ENCODE measurements at places on chromosomes 2 and 18.

GRCh38 chr2:157319795-157320194 lies 5.8 kb downstream of the ERMN start:
- no peak for DNase-seq

DNA sequence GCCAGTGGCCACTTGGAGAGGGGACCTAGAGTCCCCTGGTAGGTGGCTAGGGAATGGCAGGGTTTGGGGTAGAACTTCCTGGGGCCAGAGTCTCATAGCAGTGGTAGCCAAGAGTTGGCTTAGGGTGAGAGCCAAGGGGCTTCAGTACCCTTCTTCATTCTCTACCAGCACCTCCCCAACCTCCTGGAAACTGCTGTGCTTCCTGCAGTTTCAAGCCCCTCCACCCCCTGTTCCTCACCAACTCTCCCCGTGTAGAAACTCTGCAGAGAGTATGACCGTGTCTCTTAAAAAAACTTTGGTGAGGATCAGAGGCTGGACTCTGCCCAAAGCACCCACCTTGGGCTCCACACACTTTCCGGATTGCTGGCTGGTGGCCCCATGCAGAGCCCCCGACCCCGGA lies 159.6 kb downstream of the MSH2 start:
- DNase-seq, result no peak

DNA sequence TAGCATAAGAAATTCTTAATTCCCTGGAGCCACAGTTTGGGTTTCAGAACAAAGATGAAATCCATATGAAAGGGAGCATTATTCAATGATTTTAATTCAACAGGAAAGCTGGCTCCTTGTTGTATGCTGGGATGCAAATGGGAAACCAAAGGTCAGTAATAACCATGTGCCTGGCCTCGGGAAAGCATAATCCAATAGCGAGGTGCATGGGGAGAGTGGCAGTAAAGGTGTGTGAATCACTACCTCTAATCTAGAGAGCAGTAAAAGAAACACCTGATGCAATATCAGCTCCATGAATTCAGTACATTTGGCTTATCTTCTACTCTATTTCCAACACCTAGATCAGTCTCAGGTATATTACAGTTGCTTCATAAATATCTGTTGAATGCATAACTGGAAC lies 220.1 kb downstream of the FBXO15 start:
- DNase-seq, result no peak

DNA sequence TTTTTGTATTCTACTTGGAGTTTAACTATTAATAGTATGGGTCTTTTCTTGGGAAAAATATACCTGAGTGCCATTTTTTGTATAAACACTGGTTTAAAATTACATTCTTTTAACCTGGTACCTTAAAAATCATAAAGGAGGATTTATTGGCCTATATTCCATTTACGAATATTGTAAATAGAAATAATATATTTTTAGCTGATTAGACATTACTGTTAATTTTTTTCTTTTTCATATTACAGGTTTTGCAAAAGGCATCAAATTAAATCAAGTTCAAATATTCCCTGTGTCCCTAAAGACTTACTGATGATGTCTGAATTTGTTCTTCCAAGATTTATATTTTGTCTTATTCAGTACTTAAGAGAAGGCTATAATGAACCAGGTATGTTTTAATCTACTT lies 44.7 kb downstream of the UBR3 start:
- no peak for DNase-seq

DNA sequence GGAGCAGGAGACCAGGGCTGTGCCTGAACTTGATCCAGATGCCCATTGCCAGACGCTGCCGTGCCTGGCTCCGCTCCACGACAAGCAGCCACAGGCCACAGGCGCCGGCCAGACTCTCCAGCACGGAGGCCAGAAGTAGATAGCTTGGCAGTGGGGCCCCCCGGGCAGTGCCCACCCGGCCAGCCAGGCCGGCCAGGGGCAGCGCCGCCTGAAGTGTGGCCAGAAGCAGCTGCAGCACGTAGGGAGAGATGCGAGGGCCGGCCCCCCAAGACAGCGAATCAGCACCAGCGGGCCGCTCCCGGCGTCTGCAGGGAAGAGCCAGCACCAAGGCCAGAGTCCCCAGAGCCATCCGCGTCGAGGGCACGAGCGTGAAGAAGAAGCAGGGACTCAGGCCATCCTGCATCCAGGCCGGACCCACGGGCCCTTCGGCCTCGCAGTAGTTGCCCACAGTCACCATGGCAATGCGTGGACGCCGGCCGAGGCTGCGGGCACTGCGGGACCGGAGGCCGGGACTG lies 484 bp downstream of the ABCB6 start:
- DNase-seq, result peak; percentile 54

- DNase-seq, result no peak
These were observed 43.5 kb downstream of the SPTBN1 start for GRCh38 chr2:54499661-54500060.

GRCh38 chr2:207238831-207239701 lies 73.3 kb upstream of the KLF7 start:
- DNase-seq, result no peak

DNA sequence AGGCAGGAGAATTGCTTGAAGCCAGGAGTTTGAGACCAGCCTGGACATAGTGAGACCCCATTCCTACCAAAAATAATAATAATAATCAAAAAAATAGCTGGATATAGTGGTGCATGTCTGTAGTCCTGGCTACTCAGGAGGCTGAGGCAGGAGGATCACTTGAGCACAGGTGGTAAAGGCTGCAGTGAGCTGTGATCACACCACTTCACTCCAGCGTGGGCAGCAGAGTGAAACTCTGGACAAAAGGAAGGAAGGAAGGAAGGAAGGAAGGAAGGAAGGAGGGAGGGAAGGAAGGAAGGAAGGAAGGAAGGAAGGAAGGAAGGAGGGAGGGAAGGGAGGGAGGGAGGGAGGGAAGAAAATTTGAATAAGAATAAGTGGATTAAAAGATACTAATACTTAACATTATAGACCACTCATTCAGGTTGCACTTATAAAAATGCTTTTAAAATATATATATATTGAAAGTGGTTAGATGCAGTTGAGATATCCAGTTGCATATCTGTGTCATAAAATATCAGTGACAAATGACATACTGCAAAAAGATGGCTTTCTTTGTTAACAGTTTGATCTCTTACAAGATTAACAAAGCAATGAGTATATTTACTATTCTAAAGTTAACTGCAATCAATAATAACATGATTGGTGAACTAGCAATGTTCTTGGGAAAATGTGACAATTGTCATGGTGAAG lies 702.4 kb downstream of the CPS1 start:
- no peak for DNase-seq

DNA sequence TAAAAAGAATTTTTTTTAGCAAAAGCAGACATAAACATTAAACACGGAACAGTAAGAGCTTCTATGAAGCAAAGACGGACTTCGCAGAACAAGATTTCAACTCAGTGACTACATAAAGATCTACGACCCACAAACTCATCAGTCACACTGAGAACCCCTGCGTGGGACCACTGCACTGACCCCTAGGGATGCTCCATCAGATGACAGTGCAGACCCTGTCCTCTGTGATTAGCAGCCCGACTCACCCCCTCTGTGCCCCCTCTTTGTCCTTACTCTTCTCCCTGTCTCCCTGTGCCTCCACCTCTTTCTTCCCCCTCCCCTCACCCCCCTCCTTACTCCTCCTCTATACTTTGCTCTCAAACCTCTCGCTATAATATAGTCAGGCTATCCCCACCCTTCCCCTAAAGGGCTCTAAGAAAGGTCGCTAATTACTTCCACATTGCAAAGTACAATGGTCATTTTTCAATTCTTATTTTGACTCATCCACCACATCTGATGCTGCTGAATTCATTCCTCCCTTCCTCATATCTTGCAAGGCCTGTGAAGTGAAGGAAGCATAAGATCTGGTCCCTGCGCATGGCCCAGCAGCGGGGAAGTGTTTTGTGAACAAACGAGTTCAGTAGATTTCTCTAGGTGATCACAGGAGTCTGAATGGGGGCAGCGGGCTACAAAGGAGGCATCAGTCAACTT lies 89.3 kb downstream of the CABYR start:
- DNase-seq, result no peak

DNA sequence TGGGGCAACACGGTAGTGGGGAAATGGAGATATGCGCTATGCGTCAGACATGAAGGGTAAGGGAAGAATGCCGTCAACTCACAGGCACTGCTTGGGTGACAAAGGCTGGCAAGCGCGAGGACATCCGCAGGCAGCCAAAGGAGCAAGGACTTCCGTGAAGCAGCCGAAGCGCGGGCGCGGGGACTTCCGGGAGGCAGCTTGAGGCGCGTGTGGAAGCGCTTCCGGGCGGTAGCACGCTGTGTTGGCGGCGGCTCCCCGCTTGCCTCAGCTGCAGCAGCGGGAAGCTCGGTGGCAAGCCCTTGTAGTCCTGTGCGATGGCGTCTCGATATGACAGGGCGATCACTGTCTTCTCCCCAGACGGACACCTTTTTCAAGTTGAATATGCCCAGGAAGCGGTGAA lies at the start of gene PSMA8:
Gene PSMA8 (plus strand): TSS at position 218 of the 400 bp plus-strand sequence. CDS start 97 bp downstream, at position 315.
- DNase-seq, result no peak

DNA sequence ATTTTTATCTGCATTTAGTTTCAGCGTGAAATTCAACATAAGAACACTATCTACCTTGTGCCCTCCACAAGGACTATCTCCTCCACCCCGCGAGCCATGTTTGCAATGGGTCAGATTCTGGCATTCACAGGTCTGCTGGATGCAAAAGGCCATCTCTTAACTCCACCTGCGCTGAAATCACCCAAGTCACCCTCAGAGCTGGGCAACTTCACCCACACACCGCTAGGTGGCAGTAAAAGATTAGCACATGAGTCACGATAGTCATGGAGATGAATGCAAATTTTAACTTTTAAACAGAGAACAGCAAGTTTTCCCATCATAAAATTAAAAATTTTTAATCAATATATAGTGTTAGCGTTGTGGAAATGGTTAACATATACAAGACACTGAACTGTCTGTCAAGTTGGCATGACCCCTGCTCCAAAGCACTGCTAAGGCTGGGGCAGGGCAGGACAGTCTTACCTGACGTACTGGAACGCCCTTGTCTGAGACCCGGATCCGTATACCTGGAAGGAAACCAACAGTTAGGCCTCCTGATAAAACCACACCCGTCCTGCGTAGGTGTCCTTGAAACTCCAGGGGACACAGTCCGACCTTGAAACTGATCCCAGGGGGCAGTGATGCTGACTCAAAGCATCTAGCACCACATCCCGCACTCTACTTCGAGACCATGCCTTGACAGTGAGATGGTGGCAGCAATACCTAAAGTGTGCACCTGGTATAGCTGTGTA lies 89.6 kb downstream of the UXS1 start:
- peak; percentile 90 for DNase-seq

DNA sequence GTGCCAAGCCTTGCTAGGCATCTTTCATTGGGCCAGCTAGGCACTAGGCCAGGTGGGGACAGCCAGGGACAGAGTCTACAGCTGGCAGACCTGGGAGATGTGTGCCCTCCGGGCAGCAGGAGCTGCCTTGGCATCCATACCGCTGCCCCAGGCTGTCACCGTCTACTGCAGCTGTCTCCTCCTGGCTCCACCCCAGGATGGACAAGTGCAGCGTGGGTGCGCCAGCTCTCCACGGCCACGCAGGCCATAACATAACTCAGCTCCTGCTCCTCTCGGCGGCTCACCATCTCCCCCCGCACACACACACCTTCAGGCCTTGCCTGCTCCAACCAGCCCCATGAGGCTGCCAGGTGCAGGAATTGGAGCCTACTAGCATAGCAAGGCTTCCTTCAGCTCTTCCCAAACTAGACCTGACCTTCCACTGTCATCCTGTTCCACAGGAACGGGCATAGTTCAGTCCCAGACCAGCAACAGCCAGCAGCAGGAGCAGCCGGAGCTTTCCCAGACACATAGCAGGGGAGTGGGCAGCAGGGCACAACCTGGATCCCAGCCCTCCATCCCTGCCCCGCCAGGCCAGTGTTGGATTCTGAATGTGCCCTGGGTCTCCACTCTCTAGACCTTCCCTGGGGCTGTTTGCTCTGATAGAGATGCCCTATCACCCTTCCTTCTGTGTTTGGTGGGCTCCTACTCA lies 2.5 kb upstream of the ADRA2B start:
- DNase-seq, result no peak

- no peak for DNase-seq
These were observed 434.7 kb downstream of the GRB14 start for GRCh38 chr2:164186591-164186990.

GRCh38 chr2:842151-842803 lies 108.4 kb upstream of the SNTG2 start:
- no peak for DNase-seq

- no peak for DNase-seq
These were observed 235.0 kb downstream of the SETBP1 start for GRCh38 chr18:44915661-44916060.

- DNase-seq, result no peak
These were observed 210.1 kb downstream of the NDUFA10 start for GRCh38 chr2:239814861-239815601.

- no peak for DNase-seq
These were observed 173.7 kb downstream of the MYCN start for GRCh38 chr2:16114070-16114469.

DNA sequence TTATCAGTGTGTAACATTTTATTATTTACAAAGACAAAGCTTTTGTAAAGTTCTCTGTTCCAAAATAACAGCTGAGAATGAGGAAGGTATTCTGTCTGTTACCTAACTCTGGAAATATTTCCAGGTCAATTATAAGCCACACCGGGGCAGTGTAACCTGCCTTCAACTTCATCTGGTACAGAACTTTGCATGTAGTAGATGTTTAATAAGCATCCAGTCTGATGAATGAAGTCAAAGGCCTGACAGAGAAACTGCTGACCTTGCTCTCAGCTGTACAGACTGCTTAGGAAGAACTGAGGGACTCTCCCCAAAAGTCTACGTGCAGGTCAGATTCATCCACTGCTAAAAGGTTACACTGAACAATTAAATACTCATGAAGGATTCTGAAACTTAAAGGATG lies 43.3 kb downstream of the WDFY1 start:
- no peak for DNase-seq

DNA sequence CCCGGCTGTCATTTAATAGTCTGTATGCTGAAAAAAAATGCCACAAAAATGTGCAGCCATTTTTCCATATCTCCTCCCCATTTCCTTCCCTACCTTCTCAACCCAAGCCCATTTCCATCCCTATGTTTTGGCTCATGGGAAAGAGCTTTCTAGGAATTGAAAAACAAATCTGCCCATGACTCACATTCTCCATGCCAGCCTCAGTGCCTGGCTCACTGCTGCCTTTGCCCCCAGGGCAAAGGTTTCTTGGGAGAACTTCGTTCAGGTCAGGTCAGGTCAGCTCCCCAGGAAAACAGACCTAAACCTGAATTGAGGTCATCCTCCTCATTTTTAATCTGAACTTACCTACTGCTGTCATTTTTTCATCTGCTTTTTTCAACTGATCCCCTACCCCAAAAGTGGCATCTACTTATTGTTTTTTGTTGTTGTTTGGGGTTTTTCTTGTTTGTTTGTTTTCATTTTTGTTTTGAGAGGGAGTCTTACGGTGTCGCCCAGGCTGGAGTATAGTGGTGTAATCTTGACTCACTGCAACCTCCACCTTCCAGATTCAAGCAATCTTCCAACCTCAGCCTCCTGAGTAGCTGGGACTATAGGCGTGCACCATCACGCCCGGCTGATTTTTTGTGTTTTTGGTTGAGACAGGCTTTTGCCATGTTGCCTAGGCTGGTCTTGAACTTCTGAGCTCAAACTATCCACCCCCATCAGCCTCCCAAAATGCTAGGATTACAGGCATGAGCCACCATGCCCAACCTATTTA lies 66.7 kb downstream of the FECH start:
- no peak for DNase-seq

GRCh38 chr2:26457251-26457666 lies 20.7 kb downstream of the OTOF start:
- no peak for DNase-seq

GRCh38 chr2:165407466-165407865 lies 62.0 kb upstream of the CSRNP3 start:
- DNase-seq, result no peak

Data from NCI-H510A treated with DMSO at 0.1 percent for 48 hours (cell line).